ENCODE measurements at places on chromosomes 7 and 10.

DNA sequence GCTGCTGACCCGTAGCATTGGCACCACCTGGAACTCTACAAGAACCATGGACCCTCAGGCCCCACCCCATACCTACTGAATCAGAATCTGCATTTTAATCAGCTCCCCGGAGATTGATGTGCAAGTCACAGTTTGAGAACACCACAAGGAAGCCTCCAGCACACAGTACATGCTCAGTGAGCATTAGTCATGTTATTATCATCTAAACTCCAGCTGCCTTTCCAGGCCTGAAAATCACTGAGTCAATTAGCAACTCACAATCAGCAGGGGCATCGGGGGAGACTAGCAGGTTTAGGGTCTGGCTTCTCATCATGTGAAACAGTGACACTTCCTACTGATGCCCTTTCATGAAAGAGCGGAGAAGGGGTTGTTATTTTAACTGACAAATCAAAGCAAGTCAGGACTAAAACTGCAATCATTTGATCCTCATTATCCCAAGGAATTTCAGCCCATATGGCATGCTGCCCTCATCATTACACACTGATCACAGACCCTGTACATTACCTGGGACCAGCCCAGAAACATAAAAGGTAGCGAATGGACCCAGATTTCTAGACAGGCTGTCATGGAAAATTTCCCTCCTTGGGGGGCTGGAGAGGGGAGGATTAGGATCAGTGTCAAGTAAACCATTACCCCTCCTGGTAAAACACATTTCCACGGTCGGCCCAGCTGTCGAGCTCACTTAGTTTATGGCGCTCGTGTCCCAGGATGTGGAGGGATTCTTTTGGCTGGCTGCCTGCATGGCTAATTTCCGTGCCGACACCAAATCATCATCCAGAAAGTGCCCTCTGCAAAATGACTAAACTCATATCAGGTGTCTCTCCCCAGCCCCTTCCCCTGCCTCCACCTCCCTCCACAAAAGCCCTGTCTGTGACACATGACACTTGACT lies 122.8 kb downstream of the PRLHR start:
- DNase-seq = no peak

DNA sequence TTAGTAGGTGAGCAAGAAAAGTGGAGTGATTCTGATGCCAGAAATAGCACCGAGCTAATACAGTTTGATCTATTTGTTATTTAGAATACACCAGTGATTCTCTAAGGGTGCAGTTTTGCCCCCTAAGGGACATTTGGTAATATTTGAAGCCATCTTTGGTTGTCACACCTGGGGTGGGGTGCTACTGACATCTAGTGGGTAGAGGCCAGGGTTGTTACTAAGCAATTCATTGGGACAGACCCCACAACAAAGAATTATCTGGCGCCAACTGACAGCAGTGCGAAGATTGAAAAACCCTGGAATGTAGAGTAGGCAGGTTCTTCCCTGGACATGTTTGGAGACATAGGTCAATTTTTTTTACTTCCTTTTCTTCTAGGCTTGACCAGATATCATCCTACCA lies 14.6 kb downstream of the PALS2 start:
- peak; percentile 49 for DNase-seq

DNA sequence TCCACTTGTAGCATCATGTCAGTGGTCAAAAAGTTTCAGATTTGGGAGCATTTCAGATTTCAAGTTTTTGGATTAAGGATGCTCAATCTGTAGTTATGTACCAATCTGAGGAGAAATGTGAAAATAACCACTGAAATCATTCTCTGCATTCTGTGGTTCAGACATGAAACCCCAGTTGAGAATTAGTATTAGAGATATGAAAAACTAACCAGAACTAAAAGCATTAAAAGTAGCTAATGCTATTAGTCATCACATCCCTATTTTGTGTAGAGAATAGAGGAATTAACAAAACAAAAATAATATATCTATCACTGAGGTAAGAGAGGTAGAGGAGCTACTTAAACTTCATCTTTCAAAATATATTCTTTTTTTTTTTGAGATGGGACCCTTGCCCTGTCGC lies 28.0 kb downstream of the MICU1 start:
- DNase-seq = no peak

DNA sequence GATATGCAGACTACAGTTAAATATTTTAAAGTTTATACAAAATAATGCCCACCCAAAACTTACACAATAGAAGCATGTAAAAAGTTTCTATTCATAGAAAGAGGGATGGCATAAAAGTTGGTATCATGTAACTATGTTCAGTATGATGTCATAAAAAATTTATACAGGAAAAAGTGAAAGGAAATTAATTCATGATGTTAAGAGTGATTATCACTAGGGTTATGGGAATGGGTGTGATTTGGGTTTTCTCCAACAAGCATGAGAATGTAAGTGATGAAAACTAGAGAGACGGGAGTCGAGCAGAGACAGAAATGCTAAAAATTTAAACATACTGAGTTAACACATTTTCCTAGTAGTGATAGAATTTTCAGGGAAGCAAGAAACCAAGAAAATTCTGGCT lies 52.7 kb downstream of the GDI2 start:
- DNase-seq = no peak

DNA sequence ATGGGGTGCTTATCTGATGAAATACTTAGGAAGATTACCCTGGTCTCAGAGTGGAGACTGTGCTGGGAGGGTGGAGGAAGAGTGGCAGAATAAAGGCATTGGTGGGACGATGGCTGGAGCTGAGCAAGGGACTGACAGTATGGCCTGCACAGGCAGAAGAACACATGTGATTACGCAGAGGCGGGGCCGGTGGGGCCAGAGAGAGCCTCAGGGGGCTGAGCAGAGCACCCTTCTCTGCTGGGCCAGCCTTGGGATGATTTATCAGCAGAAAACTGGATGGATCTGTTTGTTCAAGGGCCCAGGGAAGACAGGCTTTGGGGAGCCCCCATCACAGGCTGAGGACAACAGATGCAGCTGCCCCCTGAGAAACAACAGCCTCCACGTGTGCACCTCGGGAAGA lies 272.1 kb downstream of the SDK1 start:
- no peak for DNase-seq

DNA sequence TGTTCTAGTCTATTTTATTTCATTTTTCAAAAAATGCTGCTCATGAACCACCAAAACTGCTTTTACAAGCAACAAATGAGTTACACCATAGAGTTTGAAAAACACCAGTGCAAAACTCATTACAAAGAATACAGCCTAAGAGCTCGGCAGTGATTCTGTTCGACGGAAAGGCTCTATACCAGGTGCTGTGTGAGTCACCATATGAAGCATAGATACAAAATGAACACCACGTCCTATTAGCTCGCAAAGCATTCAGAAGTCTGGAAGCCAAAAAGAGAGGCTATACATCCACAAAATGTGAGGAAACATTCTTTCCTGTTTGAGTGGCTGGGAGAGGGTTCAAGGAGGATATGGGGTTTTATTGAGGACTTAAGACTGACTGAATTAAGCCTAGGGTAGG lies 136.1 kb downstream of the ATE1 start:
- DNase-seq = no peak

GRCh38 chr7:124130-124949 lies 68.0 kb upstream of the FAM20C start:
- no peak for DNase-seq

DNA sequence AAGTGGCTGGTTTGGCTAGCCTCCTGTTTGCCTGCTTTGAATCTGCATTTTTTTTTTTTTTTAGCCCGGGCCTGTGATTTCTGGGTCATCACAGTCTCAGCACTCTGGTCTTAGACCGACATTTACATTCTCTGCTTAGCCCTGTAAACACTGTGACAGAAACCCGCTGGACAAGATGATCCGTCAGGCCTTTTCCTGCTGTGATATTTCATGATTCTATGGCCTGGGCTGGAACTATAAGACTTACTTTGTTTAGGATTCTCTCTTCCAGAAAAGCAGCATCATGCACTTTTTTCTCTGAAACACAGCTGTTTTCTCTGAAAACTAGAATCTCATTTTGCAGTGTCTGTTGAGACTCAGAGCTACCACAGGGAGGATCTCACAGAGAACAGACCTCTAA lies 705.5 kb downstream of the GRID1 start:
- no peak for DNase-seq

DNA sequence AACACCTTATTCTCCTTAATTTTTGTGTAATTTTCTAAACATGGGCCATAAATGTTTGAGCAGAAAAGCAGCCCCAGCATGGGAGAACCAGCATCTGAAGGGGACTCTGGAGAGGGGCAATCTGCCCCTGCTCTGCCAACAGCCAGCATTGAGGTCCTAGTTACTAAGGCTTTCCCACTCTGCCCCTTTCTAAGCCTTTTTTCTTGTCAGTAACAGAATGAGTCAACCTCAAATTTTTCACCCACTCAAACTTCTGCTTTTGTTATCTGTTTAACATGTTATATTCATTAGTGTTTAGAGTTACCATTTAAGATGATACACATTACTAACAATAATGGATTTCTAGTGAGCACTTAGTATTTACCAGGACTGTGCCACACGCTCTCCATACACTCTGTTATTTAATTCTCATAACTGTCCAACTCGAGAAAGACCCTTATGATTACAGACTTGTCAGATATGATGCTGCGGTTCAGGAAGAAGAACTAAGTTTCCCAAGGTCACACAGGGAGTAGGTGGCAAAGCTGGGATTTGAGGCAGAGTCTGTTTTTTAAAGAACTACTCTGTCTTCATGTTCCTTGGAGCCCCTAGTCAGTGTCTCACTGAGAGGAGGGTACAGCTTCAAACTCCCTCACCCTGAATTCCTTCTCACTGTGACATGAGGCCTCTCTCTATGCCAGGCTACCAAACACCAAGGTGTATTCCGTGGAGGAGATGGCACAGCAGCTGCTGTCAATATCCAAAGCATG lies 19.9 kb upstream of the GPAM start:
- no peak for DNase-seq

GRCh38 chr7:43671521-43671920 lies 57.8 kb downstream of the COA1 start:
- no peak for DNase-seq
